Stimulated activated CD4-positive, alpha-beta T cell treated with anti-CD3 and anti-CD28 coated beads, TNF-alpha, amount 100 ng/mL, for 4 hours (primary cell): ENCODE measurements at places on chromosomes 6 and 20.

DNA sequence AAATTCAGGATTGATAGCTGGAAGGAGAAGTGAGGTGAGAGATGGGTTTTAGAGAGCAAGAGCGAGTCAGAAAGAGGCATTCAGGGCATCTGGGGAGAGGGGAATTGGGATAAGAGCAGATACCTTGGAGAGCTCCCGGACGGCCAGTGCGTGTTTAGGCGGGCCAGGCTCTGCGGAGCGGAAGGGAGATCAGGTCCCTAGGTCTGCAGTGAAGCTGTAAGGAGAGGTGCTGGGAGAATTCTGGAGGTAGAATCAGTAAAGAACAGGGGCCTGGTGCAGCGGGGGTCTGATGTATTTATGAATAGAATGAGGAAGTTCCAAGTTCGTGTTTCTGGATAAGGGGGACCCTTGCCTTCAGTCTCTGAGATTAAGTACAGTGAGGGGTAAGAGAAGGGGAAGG is 47.4 kb upstream of the FAM83D start:
- no peak for DNase-seq

DNA sequence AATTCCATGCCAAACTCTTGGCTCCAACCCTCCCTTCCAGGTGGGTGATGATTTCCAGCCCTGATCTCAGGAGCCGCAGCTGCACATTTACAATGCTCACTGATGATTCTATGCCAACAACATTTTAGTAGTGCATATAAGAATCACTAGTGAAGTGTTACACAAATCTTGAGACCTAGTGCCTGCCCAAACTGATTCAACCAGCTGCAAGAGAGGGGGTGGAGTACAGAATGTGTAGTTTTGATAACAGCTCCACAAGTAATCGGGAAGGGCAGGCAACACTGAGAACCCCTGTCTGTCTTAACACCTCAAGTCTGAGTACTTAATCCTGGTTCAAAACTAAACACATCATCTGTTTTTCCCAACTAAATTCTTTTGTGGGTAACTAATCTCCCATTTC is 91.7 kb downstream of the PRDM1 start:
- no peak for DNase-seq

DNA sequence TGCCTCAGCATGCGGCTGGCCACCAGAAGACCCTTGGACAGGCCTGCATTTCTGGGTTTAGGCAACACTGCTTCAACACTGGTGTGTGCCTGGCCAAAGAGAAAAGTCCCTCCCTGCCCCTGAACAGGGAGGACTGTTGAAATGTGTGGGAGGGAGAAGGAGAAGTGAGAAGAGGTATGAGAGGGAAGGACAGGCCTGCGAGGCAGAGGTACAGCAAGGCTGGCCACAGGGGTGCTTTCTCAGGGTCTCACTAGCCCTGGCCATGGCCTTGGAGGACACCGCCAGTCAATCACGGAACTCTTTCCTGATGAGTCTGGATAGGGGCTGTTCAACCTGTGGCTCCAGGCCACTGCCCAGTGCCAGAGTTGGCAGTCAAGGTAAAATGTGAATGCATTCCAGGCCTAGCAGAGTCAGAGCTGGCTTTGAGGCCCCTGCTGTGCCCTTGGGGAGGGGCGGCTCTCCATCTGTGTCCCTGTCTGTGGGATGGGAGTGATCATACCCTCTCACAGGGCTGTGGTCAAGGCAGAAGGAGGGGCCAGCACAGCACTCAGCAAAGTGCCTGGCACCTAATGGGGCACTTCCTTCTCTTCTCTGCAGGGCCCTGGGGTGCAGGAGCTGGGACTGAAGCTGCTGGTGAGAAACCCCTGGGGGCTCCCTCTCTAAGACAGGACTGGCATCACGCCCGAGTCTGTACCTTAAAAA is 43.2 kb upstream of the CDH22 start:
- no peak for DNase-seq

DNA sequence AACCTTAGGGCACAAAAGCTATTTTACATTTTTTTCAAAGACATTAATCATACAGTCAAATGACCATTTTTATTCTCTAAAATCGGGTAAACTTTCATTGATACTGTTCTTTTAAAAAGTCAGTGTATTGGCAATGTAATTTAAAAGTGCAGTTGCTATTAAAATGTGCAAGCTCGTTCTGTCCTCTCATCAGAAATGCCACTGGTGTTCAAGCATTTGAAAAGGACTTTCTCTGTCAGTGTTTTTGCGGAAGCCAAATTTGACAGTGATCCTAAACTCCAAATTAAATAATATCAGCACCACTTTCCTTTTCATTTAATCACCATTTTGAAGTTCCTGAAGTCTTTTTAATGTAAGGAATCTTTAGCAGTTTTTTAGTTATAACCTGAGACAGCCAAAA is 69.6 kb downstream of the AFG1L start:
- no peak for DNase-seq

- DNase-seq = no peak
Measured at GRCh38 chr20:63064745-63065711, 58.3 kb upstream of the BHLHE23 start.

DNA sequence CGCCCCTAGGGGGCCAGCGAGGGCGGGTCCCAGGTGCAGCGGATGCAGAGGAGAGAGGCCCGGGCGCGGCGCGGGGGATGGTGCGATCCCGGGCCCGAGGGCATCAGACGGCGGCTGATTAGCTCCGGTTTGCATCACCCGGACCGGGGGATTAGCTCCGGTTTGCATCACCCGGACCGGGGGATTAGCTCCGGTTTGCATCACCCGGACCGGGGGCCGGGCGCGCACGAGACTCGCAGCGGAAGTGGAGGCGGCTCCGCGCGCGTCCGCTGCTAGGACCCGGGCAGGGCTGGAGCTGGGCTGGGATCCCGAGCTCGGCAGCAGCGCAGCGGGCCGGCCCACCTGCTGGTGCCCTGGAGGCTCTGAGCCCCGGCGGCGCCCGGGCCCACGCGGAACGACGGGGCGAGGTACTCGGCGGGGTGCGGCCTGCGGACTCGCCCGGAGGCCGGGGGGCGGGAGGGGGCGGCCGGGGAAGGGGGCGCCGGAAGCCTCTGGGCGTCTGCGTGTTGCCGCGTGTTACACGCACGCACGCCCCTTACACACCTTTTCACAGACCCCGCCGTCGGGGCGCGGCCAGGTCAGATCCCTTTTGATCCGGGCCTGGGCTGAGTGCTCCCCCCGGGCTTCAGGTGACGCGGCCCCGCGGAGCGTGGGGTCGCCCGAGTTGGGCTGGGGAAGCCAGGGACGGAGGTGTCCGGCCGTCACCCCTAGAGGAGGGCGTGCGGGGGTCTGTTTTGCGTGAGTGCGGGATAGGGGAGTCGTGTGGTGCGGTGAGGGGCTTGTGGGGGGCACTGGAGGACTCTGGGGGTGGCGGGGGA is 412 bp downstream of the TRIB3 start:
- peak; percentile 57 for DNase-seq
